ENCODE measurements at places on chromosomes 5 and 9.

DNA sequence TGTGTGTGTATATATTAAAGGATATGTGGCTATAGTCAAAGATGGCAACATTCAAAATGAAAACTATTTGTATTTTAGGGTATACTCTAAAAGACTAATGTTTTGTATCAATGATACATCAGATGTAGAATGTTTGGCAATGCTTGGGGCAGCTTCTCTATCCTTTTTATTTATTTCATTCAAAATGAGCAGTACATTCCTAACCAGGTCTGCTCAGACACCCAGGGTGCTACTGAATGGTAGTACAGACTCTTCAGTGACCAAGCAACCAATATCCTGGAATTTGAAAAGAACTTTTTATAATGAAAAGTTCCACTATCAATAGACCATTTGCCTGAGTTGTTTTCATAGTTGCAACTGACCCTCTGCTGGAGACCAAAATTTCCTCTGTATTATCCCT lies 23.9 kb downstream of the MEGF9 start:
- no peak for DNase-seq

DNA sequence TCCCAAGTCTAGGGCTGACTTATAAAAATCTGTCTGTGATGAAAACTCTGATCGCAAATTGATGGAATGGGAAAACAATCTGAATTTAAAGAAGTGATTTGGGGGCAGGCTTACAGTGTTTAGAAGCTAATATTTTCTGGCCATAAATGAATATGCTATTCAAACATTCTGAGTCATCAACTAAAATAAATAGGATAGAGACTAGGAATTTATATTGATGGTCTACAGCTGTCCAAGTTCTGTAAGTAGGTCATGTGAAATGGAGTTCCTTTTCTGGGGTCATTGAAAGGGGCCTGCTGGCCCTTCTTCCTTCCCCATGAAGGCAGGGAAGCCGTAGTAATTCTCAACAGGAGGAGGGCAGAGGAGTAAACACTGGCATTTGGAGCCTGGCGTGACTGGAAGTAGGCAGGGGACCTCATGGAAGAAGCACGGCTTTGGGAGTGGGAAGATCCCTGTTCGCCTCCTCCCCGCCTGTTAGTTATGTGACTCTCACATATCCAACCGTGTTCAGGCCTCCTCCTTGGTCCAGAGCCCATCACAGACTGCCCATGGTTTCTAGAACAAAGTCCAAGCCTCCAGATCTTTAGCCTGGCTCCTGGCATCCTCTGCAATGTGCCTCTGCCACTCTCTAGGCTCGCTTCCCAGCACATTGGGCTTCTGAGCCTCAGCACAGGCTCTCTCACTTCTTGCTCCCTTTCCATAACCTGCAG lies 31.7 kb downstream of the ALG2 start:
- DNase-seq = no peak

- peak; percentile 9 for DNase-seq
Observed at GRCh38 chr9:38687389-38687842, 32.5 kb downstream of the FAM240B start.

- DNase-seq = no peak
Observed at GRCh38 chr5:173075137-173075843, 19.1 kb downstream of the CREBRF start.

DNA sequence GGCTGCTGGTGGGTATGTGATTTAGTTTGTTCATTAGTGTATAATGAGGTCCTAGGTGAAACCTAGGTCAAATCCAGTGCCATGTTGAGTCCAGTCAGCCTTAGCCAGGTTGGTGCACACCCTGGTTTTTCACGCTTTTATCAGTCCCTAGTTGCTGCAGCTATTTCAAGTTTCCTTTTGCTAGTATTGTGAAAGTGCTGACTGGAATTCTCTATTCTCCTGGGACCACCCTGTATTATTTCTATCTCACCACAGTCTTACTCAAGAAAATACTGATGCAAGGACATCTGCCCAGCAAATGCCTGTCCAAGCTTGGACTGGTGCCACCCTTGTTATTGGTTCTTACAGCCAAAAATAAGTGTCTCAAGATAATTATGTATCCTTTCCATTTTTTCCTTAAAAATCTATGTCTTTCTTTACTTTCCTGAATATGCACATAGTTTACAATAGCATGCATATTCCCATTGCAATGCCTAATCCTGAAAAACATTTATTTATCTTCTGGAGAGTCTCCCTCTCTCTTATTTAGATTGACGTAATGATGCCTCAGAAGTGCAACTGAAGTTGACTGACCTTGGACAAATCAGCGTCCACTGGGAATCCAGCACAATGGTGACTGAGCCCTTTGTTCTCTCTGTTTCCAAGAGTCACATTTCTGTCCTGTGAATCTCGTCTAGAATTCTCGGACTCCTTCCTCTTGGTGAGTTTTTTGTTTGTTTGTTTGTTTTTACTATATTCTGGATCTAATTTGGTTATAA lies 1075.0 kb downstream of the CDH9 start:
- no peak for DNase-seq

GRCh38 chr9:136430588-136431234 lies 8.9 kb downstream of the INPP5E start:
- no peak for DNase-seq

DNA sequence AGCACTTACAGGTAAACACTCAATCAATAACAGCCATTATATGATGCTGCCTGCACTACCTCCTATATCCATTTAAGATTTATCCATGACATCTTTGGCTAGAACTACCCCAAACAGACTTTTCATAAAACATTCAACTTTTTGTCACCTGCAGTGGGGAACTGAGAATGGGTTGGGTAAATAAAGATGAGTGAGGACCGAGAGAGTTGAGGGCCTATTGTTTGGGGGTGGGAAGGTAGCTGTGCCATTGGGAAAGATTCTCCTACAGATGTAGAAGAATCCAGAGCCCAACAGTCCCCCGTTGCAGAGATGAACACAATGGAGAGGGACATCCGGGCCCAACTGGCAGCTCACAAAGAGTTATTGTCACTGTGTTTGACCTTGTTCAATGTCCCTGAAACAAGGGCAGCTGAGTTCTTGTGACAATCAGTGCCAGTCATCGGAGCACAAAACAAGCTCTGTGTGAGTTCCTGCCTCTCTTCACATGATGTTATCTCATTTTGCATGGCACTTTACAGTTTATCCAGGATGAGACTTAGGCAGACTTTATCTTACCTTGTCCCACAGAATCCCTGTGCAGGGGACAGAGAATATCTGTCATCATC lies 11.5 kb upstream of the SLC31A2 start:
- no peak for DNase-seq

DNA sequence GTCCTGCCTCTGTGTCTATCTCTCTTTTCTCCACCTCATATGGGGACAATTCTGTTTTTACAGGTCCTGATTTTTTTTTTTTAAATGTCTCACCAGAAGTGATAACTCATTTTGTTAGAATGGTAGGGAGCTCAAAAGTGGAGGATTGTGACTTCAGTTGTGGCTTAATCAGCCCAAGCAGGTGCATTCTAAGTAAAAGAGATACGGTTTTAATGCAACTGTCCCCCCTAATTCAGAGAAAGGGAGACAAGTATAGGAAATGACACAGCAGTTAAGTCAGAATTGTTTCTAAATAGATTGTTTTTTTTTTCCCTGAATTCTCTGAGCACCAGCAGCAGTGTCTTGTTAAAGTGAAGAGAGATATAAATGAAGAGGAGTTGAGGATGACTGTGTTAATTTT lies 24.5 kb downstream of the MAST4 start:
- DNase-seq = no peak

GRCh38 chr5:177427919-177428573 lies 1.6 kb downstream of the GRK6 start:
- DNase-seq = no peak

DNA sequence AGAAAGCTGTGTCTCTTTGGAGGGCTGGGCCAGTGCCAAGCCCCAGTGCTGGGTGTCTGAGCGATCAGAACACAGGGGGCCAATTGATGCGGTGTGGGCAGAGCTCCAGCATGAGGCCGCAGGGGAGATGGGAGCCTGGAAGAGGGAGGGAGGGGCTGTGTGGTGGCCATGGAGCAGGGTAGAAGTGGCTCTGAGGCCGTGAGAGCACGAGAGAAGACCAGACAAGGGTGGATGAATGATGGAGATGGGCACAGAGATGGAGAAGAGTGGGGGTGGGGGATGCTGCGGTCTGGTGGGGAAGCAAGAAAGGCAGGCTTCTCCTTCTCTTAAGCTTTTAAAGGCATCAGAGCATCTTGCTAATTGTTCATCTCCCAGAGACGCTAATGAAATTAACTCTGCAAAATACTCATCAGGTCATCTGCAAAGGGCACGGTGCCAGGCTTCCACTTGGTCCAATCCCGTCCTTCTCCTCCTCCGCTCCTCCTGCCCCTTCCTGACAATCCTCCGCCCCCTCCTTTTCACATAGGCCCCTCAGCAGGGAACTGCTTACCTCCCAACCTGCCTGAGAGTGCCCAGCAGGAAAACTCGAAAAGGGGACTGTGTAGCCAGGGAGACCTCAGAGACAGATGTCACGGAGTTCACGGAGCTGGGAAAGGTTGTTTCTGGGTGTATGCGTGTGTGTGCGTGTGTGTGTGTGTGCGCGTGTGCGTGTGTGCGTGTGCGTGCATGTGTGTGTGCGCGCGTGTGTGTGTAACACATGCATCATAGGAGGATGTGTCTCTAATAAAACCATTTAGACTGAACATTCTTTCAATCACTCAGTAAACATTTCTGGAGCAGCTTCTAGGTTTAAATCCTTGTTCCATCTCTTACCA lies 7.1 kb upstream of the UNC5A start:
- DNase-seq = no peak

- no peak for DNase-seq
Observed at GRCh38 chr5:8961956-8962355, 583.9 kb downstream of the SEMA5A start.

DNA sequence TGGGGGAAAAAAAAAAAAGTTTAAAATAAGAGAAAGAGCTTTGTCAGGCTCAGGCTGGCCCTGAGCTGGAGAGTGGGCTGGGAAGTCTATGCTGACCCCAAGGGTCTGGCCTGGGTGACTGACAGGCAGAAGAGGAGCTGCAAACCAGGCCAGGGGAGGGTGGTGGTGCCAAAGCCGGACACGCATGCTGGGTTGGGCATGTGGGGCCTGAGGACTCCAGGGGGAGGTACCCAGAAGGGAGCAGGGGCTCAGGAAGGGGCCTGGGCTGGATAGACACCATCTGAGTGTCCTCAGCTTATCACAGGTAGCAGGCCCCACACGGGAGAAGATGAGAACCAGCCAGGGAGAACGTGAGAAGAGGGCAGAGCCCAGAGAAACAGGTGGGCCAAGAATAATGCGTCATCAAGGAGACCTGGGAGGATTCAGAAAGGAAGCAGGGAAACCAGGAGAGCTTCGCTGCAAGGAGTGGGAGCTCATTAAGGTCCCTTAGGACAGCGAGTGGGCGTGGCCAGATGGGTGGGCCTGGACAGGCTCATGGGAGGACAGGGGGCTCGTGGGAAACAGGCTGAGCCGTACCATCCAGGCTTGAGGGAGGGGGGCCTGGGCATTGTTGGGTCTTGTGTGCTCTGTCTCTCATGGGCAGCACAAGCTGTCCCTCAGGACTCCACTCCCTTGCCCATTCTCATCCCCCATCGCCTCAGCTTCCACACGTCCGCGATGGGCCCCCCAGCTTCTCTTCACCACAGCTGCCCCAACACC lies 16.0 kb downstream of the TMOD1 start:
- no peak for DNase-seq

DNA sequence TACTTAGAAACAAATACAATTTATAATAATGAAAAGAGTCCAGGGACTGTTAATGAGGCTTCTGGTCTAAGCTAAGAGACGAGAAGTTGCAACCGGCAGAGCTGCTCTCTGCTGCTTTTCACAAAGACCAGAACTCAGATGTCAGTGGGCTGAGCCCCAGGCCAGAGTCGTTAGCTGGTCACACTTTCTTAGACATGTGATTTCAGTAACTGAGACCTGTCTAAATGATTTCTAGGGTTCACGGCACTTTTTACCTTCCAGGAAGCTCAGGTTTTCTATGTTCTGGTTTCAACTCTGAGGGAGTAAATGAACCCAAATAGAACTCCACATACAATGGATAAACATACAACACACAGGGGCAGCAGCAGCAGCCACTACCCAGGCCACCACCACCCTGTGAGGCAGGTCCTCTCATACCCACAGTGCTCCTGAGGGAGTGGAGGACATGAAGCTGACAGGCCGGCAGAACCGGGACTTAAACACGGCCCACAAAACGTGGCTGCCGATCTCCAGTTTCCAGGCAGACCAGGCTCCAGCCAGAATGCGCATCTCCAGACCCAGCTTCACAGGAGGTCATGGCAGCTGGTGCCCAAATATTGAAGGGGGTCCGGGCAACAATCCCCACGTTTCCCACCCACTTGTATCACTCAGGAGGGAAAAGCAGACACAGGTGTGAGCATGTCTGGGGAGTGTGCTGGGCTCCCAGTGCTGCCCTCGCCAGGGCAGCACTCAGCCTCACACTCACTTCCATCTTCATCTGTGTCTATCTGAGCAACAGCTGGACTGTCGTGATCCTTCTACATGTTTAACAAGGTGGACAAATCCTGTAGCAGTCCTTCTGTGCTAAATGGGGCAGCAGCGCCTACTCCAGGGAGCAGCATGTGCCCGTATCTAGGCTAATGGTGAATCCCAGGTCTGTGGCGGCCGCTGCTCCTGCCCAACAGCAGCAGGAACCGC lies 38.8 kb downstream of the IARS1 start:
- no peak for DNase-seq

- no peak for DNase-seq
Observed at GRCh38 chr5:103016167-103016566, 103.8 kb downstream of the GIN1 start.

GRCh38 chr5:145943674-145944121 lies 7.3 kb downstream of the SH3RF2 start:
- no peak for DNase-seq

DNA sequence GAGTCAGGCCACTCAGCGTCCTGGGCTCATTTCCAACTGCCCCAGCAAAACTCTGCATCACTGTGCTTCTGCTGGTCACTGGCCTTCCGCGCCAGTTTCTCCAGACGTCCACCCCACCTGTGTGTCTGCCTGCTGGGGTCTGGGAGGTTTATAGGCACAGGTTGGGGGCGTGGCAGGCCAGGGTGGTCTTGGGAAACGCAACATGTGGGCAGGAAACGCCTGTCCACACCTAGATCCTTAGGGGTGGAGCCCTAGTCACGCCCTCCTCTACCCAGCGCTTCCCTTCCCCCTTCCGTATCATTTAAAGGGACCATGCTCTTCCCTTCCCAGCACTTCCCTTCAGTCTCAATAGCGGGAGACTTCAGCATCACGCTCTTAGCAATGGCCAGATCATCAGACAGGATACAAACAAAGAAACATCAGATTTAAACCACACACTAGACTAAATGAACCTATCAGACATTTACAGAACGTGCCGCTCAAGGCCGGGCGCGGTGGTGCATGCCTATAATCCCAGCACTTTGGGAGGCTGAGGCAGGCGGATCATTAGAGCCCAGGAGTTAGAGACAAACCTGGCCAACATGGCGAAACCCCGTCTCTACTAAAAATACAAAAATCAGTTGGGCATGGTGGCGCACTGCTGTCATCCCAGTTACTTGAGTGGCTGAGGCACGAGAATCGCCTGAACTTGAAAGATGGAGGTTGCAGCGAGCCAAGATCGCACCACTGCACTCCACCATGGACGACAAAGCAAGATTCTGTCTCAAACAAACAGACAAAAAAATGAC lies 11.8 kb upstream of the BTNL9 start:
- no peak for DNase-seq

GRCh38 chr5:398475-399295 lies 44.3 kb upstream of the EXOC3 start:
- no peak for DNase-seq

GRCh38 chr5:75566710-75567309 lies 44.4 kb upstream of the ANKDD1B start:
- no peak for DNase-seq

Data from activated T-helper 1 cell treated with Interleukin-2 at 50 U/mL for 16 hours (primary cell).